Fibroblast of the aortic adventitia (primary cell): ENCODE measurements at places on chromosomes 5 and 9.

DNA sequence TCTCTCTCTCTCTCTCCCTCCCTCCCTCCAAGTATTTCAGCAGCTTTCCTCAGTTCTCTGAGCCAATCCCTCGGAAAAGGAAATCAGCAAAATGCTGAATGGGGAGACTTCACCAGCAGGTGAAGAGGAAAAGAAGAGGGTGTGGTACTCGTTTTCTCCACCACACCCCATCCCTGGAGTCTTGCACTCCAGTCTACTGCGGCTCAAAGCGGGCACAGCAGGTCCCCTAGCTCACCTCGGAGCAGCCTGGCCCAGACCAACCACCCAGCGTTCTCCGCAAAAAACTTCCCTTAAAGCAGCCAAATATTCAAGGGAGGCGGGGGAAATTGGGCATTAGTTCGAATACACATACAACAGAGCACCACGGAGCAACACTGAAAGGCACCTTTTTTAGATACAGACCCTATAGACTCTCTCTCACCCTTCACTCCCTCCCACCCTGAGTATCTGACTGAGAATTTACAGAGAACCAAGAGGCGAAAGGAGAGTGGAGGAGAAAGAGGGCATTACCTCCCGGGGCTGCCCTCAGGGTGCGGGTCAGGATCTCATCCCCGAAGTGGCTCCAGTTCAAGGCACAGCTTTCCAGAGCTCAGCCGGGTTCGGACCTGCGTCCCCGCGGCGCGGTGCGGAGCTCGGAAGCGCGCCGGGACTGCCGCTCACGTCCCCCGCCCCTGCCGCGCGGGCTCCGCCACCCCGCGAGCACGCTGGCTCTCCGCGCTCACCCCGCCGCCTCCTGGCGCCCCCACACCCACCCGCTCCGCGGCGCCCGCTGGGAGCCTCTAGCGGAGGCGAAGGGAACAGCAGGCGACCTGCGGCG lies 1638.5 kb upstream of the C9orf72 start:
- DNase-seq, result peak; percentile 7

DNA sequence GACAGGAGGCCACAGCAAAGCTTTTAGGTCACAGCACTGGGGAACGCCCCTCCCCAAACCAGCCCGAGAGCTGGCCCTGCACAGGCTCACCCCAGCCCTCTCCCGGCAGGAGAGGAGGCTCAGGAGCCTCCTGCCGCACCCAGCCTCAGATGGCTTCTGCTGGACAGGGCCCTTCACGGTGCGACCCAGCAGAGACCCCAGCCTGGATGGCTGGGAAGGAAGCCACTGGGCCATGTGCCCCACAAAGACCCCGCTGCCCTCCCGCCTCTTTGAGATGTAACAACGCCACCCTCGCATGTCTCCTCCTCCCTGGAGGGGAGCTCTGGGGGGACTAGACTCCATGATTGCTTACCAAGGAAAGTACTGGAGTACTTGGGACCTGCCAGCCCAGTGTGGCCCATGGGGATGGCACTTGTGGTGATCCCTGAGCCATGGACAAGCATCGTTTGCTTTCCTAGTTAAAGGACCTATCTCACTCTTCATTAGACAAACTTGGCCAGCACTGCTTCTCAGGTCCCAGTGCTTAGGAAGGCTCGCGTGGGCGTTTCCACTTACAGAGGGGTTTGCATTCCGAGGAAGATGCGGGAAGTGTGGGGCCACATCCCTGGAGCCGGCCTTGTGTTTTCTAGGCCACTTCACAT lies 9.0 kb downstream of the MYMK start:
- no peak for DNase-seq

DNA sequence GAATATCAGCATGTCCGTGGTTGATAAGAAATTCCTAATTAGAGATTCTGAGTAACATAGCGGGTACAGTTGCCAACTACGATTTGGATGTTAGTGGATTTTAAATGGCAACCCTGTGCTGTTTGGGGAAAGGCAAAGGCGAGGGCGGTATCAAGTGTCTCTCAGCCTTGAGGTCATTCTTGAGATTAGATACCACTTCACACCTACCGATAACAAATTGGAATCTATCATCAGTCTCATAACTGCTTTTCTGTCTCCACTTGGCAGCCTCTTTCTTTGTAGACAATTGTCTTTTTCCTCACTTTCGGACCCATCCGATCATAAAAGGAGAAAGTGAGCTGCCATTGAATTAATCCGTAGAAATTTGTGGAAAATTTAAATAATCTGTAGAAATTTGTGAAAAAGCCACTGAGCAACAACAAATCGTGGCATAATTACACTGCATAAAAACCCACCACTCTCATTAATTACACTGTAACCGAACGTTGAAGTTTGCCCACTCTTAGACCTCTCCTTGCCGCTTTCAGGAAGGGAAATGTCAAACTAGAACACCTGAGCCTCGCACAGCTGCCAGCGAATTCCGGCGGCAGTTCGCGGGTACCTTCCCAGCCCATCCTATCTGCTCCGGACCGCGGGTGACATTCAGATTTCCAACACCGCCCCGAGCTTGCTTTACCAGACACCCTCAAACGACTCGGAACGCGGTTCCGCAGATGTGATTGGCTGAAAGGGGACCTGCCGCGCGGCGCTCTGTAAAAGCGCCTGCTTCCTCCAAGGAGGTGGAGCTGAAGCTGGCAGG lies 849 bp upstream of the RGMB start:
- no peak for DNase-seq

GRCh38 chr5:159765135-159765433 lies 151.2 kb upstream of the ADRA1B start:
- peak; percentile 31 for DNase-seq

DNA sequence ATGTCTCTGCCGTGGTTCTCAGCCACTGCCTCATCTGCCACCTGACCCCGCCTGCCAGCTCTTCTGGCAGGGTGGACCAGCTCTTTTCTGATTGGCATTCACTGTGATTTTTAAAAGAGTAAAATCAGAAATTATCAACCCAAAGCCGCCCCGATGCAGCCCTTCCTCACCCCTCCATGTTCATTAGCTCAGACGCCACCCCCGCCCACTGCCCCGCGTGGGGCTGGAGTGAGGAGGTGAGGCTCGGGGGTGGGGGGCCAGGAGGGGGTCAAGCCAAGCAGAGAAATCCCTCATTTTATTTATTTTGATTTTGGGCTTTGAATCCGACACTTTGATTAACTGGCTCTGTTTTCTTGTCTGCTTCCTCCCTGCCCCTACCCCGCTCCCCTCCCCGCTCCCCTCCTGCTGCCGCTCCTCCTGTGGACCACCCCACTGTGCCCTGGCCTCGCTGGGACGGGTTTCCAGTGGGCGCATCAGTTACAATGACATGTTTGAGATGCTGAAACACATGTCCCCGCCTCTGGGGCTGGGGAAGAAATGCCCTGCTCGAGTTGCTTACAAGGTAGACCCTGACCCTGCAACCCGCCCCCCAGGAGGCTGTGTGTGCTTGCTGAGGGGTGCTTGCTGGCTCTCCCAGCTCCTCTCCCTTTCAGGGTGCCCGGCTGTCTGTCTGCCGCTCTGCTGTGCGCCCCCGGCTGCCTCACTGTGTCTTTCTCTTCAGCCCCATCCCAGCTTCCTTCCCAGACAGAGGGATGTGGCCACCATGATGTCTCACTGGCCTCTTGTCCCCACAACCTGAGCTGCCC lies 224.9 kb downstream of the CACNA1B start:
- no peak for DNase-seq

DNA sequence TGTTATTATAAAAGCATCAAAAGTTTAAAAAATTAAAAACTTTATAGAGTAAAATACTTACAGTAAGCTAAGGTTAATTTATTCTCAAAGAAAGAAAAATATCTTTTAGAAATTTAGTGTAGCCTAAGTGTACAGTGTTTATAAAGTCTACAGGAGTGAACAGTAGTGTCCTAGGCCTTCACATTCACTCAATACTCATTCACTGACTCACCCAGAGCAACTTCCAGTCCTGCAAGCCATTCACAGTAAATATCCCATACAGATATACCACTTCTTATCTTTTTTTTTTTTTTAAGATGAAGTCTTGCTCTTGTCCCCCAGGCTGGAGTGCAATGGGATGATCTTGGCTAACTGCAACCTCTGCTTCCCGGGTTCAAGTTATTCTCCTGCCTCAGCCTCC lies 73.1 kb upstream of the FST start:
- peak; percentile 66 for DNase-seq
